ENCODE measurements at places on chromosomes 4 and X.

- no peak for DNase-seq
These were observed 406.4 kb downstream of the FAM47A start for GRCh38 chrX:33725535-33726210.

DNA sequence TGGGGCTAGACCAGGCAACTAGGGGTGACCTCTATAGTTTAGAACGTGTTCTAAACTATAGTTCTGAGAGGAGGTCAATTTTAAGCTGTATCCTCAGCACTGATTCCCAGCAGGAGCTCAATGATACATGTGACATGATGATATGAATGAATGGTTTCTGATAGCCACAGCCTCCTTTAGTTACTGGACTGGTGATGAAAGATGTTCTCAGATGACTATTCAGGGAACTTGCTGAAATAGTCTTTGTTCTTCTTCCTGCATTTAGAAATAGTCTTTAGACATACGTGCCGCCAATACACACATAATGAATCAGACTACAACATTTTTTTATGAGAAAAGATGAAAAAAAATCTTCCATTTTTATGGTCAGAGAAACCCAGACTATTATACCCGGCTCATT, 116.3 kb upstream of the TMEM150C start:
- DNase-seq, result no peak

DNA sequence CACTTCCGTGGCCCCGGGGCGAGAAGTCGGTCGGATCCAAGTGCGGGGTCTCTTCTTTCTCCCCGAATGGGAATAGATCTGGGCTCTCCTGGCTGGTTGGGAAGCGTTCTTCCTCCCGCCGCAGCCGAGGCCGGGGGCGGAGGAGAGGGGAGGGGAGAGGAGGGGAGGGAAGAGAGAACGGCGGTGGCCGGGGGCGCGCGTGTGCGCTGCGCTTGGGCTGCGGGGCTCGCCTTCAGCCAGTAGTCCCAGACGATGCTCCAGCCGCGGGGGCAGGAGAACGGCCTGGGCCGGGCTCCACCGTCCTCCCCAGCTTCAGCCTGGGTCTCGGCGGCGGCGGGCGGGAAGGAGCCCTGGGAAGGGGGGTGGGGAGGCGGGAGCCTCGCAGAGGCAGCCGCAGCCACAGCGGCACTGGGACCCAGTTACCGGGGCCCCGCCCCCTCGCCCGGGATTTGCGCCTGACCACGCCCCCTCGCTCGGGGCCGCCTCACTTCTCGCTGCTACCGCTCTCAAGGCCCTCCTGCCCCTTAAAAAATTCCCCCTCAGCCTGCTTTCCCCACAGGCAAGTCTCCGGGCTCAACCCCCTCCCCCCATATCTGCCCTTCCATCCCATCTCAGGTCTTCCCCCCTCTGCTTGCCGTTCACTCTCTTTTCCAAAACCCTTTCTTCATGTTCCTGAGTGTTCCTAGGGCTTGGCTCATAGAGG, at the start of gene FGD1:
TSS of gene FGD1 (minus strand) at position 421 of the 703 bp plus-strand sequence. CDS start 802 bp downstream, outside the sequence.
- peak; percentile 20 for DNase-seq

GRCh38 chr4:159104694-159105414, 2.0 kb downstream of the RAPGEF2 start:
- DNase-seq, result no peak

GRCh38 chrX:966396-967070, 245.9 kb downstream of the CRLF2 start:
- DNase-seq, result no peak

DNA sequence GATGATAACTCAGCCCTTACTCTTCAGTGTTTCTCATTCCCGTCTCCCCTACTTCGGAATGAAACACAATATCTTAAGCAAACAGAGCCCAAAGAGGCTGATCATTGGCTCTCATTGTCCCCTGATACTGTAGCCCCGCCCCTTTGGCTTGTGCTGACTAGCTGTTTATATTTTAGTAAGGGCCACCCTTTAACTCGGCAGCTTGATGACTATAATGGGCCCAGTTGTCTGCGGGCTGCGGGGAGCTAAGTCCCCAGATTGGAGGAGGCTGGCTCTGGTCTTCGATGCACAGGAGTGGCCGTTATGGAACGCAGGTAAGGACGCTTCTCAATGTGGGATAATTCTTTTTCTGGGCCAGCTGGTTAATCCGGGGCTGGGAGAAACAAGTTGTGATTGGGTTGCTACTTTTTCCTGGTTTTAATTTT, at the start of gene TRIM2:
TSS of gene TRIM2 (plus strand) at position 197 of the 425 bp plus-strand sequence. CDS start at position 285, 88 bp downstream.
- DNase-seq, result no peak

GRCh38 chr4:155552180-155552579, 114.5 kb upstream of the GUCY1A1 start:
- no peak for DNase-seq

- no peak for DNase-seq
These were observed 108.9 kb upstream of the ADAMTS3 start for GRCh38 chr4:72677886-72678285.

All from stimulated activated CD4-positive, alpha-beta T cell treated with anti-CD3 and anti-CD28 coated beads, Interleukin-2, amount 100 ng/mL, for 4 hours (primary cell).